Neural progenitor cell (in vitro differentiated cells): ENCODE measurements at places on chromosomes 11 and 22. TPM values are rescaled to one million over a fixed set of nuclear protein-coding genes. Genes with fewer than 3 reads are reported as not detected.

DNA sequence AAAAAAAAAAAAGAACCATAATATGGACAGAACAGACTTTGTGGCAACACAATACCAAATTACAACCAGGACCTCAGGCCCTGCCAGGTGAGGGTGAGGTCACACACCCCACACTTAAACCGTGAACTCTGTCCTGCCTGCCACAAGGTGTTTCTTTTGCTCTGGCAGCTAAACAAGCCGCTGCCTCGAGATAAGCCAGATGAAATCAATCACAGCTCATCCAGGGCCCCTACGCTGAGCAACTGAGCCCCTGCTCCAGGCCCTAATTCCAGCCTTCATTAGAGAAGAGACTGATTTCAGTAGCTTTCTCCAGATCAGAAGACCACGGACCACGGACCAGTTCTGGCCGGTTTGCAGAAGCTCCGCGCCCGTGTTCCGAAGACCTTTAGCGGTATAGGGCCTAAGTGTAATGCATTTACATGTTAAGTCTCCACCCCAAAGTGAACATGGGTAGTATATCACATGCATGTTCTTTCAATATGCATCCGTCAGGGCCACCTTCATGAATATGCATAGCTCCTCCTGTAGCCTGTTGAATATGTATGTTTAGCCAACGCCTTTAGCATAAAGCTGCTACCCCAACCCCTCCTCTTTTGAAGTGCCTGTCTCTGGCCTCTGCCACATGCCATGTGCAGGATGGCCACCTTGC lies 14.8 kb upstream of the RAC2 start:
- no peak for DNase-seq

GRCh38 chr22:24848559-24849168 lies 42.7 kb downstream of the SGSM1 start:
- no peak for DNase-seq

DNA sequence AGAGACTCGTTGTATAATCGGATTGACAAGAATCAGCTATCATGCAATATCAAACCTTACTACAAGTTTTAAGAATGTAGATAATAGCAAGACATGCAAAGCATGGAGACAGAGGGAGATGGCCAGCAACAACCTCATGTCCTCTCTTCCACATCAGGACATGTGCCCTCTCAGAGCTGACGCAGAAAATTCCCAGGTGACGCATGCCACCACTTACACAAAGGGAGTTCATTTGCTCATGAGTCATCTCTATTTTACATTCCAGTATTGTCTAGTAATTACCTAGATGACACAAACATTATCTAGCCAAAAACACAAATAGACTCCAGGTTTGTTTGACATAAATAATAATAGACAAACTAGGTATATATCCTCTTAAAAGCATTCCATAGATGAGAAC lies 38.1 kb upstream of the OPCML start:
- no peak for DNase-seq

The OR52A5 gene
- total RNA-seq: not detected in 2 replicates

The PLEKHB1 gene
- 8.8 and 31.1 TPM in 2 replicates for total RNA-seq

DNA sequence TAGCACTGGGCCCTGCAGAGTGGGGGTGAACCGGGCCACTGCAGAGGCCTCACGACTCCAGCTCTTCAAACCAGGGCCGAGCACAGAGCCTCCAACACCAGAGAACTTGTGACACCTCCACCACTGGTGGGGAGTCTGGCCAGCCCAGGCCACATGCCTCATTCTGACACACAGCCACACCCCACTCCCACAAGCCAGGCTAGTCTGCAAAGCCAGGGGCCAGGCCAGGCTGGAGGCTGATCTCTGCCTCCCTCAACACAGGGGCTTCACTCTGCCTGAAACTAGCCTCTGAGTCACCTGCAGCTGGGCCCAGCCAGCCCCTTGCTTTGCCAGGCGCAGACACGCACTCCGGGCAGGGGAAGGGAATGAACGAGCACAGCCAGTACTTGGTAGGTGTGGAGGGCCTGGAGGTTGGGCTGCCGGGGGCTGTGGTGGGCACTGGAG lies 102.9 kb downstream of the MED15 start:
- no peak for DNase-seq

- DNase-seq: no peak
These were observed 73.9 kb downstream of the SPON1 start for GRCh38 chr11:14036469-14036868.

DNA sequence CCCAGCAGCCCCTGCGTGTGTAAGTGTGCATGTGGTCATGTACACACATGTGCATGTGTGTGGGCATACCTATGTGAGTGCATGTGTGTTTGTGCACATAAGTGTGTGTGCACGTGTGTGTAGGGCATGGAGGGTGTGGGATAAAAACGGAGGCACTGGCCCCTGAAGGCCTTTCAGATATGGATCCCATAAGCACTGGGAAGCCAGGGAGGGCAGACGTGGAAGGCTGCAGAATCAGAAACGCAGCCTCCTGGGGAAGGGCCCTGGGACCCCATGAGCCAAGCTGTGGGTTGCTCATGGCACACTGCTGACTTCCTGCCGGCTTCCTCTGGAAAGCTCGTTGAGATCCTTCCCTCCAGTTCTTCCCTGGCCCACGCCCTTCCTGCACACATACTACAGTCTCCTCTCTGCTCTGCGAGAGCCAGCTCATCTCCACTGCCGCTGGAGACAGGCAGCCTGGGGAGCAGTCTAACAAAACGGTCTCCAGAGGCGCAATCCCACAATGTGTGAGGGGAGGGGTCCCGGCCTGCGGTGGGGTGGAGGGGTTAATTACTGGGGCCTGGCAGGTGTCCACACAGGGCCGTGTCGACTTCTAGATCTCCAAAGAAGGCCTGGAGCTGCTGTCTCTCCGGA lies 435.2 kb upstream of the B3GAT1 start:
- no peak for DNase-seq

DNA sequence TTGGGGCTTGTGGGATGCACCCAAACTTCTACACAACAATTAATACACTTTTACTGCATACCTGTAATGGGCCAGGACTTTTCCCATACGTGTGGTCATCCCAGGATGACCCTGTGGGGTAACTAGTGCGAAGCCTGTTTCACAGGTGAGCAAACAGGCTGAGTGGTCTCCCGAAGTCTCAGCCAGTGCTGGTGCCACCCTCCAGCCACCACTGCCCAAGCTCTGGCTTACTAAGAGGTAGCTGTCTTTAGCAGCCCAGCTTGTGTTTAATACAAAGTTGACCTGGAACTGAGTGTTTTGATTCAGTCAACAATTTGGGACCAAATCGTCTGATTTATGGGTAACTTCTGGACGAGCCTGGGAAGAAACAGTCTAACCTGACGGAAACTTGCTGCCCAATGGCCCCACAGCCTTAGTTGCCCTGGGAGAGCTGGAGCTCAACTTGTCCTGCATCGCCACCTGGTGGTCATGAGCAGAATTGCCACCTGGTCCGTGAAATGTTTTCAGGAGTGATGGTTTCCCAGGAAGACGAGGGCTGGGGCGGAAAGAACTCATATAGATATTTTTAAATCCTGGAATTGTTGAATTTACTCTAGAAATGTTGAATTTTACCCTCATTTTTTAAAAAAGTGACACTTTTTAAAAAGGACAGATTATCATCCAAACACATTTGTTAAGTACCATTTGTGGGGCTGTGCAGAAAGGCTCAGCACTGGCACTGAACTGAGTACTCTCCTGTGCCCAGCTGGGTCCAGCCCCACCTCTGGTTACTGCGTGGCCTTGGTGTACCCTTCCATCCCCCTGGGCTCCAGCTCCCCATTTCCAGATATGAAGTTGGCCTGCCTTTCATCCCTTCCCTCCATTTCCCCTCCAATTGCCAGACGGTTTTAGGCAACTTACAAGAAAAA lies 95.5 kb upstream of the PARVA start:
- DNase-seq: peak; percentile 84

DNA sequence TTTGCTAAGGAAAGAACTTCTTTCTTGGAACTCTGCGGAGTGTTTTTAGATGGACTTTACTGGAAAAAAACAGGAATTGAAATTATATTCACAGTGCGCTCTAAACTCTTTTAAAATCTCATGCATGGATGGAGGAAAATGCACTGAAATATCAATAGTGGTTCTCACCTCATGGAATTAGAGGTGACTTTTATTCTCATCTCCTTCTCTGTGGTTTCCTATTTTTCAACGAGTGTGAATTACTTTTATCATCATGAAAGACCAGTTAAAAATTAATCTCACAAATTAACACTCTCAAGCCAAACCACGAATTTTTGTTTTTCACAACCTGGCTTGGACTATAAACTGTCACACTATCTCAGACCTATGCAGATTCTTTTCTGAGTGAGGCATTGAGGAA lies 16.6 kb downstream of the BMAL1 start:
- no peak for DNase-seq

GRCh38 chr11:33315822-33316221 lies 58.6 kb downstream of the HIPK3 start:
- DNase-seq: no peak

- no peak for DNase-seq
These were observed 273.9 kb upstream of the CHORDC1 start for GRCh38 chr11:90496722-90497121.

- no peak for DNase-seq
These were observed 9.0 kb downstream of the WNT11 start for GRCh38 chr11:76197332-76197731.

The CD3G gene
- not detected in 2 replicates for total RNA-seq

GRCh38 chr11:36282926-36283325 lies 6.3 kb downstream of the COMMD9 start:
- no peak for DNase-seq

DNA sequence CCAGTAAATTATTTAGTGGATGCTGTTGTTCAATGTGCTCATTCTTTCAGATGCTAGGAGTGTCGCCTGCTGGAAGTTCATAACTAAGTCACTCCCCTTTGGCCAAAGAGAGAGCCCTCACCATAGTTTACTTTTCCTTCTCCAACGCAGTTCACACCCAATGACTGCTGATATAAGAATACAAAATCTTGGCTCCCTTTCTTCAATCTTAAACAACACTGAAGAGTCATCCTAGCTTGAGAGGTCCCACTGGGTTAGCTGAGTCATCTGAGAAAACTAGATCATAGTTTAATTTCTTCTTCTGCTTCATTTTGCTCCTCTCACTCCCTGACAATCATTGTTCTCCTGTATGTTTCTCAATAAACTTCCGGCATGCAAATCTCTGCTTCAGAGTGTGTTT lies 5.4 kb upstream of the OR52L1 start:
- DNase-seq: no peak

DNA sequence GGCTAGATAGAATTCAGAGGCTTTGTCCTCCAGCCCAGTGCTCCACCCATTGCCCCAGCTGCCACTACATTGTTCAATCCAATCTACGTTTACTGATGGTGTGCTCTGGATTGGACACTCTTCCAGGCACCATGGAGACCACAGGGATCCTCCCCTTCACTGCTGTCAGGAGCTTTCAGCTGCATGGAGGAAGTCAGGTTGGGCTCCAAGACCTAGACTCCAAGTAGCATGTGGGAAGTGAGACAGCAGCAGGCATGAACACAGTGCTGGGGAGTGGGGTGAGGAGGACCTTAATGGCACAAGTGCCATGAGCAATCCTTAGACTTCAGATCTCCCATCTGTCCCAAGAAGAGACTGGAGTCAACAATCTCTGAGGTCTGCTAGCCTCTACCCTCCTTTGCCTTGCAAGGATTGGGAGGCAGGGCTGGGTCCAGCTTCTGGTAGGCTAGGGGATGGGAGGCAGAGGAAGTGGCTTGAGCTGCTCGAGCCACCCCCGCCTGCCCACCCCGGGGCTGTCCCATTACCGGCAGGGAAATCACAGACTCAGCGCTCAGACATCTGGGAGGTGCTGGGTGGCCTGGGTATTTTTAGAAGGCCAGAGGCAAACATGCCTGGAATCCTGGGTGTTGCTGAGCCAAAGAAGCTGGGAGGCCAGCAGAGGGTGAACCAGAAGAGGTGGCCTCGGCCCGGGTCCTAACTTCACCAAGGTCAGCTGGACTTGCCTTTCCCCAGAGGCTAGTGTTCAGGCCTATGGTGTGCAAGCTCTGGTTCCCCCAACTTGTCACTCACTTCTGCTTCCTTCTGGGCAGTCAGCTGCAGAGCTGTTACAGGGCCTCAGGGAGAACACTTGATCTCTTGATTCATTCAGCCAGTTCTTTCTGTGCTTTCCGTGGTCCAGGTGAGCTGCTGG lies 15.2 kb upstream of the FCHSD2 start:
- DNase-seq: no peak

The SYT9 gene
- total RNA-seq: 5.2 and 5.3 TPM in 2 replicates

GRCh38 chr11:117930668-117931330 lies 1.6 kb upstream of the TMPRSS13 start:
- no peak for DNase-seq

The GGTLC3 gene
- total RNA-seq: not detected in 2 replicates

The DEUP1 gene
- not detected in 2 replicates for total RNA-seq

DNA sequence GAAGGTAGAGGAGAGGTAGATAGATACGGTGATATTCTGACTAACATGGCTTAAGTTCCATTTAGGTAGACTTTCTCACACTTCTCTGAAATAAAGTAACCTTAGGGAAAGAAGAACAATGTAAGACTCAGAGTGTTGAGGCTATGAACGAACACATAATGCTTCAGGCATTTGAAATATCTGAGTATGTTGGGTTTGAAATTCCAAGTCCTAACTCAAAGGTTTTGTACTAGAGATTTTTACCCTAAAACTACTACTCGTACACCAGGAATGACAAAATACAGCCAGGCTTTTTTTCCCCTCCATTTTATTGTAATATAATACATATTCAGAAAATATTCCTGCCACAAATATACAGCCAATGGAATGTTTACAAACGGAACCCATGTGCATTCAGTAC lies 592.6 kb downstream of the ETS1 start:
- DNase-seq: no peak

DNA sequence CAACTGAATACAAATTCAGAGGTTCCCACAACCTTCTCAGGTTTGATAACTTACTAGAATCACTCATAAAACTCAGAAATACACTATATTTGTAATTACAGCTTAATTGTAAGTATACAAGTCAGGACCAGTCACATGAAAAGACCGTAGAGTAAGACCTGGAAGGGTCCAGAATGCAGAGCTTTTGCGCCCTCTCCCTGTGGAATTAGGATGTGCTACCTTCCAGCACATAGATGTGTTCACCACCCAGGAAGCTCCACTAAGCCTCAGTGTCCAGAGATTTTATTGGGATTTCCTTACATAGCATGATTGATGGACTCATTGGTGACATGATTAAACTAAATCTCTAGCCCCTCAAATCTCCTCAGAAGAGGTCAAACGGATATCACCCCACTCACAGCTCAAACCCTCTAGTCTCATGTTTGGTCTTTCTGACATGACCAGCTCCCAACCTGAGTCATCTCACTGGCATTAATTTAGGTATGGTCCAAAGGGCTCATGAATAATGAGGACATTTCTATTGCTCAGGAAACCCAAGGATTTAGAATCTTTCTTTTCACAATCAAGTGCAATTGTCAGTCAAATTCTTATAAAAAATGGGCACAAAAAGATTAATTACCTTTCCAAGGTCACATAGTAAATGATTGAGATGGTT lies 77.2 kb upstream of the UBASH3B start:
- no peak for DNase-seq

The HOATZ gene
- total RNA-seq: not detected in 2 replicates

The OR2AT4 gene
- 0.22 TPM in 1 of 2 replicates, not detected in the other for total RNA-seq

DNA sequence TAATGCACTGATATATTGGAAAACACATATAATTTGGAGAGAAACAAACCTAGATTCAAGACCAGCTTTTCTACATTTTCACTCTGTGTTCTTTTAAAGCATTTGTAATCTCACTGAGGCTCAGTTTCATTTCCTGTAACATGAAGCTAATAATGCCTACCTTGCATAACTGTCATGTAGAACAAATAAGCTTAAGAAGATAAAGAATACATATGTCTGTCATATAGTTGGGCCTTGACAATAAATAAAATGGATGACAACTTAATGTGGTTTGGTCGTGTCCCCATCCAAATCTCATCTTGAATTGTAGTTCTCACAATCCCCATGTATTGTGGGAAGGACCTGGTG lies 35.2 kb upstream of the FIBIN start:
- no peak for DNase-seq
